ENCODE measurements at places on chromosomes 5 and 9. TPM values are rescaled to one million over a fixed set of nuclear protein-coding genes. Genes with fewer than 3 reads are reported as not detected.
A peak's percentile ranks its signal among the peaks of the same experiment; 100 is the strongest.

- no peak for DNase-seq
These were observed 686.1 kb upstream of the CHD1 start for GRCh38 chr5:99614888-99615287.

- DNase-seq: peak; percentile 56
These were observed 20.8 kb downstream of the DCANP1 start for GRCh38 chr5:135426102-135427082.

DNA sequence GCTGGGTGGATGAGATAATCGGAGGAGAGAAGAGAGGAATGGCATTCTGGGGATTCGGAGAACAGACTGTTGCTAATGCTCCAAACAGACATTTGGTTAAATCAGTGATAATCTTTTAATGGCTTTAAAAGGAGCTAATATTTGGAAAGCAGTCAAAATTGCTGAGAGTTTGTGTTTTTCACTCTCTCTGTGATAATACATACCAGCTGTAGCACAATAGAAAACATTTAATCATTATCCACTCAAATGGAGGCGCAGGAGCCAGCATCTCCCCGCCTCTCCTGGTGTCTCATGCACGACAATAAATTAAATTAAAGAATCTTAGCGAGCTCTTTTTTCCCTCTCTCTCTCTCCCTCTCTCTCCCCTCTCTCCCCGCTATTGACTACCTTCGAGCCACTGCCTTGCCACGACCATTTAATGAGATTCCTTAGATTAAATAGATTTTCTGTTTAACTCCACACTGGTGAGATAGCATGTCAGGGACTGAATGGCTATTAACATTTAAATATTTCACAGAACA lies 268.6 kb upstream of the MVB12B start:
- DNase-seq: no peak

- no peak for DNase-seq
These were observed 3.5 kb downstream of the PRXL2C start for GRCh38 chr9:96651626-96652025.

GRCh38 chr9:94690344-94690743 lies 36.2 kb upstream of the AOPEP start:
- no peak for DNase-seq

GRCh38 chr5:35159370-35159742 lies 70.9 kb downstream of the PRLR start:
- no peak for DNase-seq

The CFAP77 gene
- polyA plus RNA-seq: not detected

- no peak for DNase-seq
These were observed 354.8 kb downstream of the TAF11L14 start for GRCh38 chr5:17989036-17989435.

DNA sequence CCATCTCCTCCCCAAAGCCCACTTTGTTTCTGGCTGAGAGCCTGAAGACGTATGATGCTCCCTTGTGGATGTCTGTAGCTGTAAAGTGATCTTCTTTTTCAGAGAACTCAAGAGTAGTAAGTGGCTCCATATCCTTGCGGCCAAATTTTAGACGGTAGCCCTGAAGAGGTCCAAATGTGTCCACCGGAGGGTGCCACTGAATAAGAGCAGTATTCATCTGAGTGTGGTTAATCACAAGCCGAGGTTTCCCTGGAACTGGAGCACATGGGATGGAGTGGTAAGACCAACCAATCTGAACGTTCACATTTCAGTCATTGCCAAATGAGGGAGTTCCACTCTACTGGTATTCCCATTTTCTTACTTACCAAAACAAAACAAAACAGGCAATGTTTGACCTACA lies 686.5 kb upstream of the DMAC1 start:
- DNase-seq: peak; percentile 41

DNA sequence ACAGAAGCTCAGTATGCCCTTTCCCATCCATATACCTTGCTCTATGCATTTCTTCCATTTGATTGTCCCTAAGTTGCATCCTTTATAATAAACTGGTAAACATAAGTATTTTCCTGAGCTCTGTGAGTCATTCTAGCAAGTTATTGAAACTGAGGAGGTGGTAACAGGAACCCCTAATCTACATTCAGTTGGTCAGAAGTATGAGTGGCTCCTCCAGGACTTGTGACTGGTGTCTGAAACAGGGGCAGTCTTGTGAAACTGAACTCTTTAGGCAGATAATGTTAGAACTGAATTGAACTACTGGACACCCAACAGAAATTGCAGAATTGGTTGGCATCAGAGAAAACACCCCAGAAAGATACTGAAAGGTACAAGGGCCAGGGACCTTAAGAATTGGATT lies 133.1 kb upstream of the POU5F2 start:
- no peak for DNase-seq

DNA sequence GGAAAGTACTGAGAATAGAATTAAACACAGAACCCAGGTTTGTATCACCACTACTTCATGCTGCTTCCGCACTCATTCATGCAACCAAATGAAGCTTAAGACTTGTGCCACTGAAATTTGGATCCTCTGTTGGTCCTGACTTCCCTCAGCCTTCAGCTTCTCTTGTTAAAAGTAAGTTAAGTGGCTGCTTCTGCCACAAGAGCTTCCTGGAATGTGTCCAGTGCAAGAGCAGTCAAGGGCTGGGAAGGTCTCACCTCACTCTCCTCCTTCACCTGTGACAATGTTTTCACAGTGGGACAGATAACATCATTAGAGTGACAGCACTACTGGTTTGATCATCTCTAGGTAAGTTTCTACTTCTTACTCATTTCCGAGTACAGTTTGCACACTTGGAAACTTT lies 7.9 kb downstream of the SNCAIP start:
- DNase-seq: no peak

The TPRN gene
- polyA plus RNA-seq: 98.4 TPM

The PRKAA1 gene
- 71.7 TPM for polyA plus RNA-seq

- DNase-seq: no peak
These were observed 248.4 kb downstream of the PLK2 start for GRCh38 chr5:58211441-58211840.

- no peak for DNase-seq
These were observed 33.4 kb upstream of the FIBCD1 start for GRCh38 chr9:130972277-130972956.

The FAM240B gene
- polyA plus RNA-seq: not detected

The FOXD1 gene
- polyA plus RNA-seq: 19.2 TPM

The PDE8B gene
- 0.81 TPM for polyA plus RNA-seq

The TAF11L5 gene
- polyA plus RNA-seq: not detected

DNA sequence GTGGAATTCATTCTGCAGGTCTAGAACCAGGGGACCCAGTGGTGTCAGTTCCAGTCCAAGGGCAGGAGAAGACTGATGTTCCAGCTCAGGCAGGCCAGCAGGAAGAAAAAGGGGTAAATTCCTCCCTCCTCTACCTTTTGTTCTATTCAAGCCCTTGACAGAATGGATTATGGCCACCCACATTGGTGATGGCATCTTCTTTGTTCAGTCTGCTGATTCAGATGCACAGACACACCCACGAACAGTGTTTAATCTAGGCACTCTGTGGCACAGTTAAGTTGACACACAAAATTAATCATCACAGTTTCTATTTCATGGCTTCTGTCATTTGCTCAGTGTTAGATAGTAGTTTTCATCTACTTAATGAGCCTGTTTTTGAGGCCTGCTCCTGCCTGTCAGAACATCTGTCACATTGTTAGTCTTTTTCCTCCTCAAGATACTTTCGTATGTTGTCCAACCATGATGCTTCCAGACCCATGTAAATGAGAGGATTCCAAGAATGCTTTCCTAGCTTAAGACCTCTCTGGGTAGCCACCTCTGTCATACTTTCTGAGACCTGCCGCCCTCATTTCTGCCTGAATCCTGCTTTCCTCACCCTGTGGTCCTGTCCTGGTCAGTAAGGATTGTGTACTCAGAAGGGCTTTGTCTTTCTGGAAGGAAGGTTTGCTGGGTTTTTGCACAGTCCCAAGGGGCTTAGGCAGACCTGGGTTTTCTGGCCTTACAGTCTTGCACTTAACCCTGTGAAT lies 72.5 kb downstream of the SPIN1 start:
- DNase-seq: no peak

- no peak for DNase-seq
These were observed 190.5 kb downstream of the HSPA4 start for GRCh38 chr5:133242221-133242835.

DNA sequence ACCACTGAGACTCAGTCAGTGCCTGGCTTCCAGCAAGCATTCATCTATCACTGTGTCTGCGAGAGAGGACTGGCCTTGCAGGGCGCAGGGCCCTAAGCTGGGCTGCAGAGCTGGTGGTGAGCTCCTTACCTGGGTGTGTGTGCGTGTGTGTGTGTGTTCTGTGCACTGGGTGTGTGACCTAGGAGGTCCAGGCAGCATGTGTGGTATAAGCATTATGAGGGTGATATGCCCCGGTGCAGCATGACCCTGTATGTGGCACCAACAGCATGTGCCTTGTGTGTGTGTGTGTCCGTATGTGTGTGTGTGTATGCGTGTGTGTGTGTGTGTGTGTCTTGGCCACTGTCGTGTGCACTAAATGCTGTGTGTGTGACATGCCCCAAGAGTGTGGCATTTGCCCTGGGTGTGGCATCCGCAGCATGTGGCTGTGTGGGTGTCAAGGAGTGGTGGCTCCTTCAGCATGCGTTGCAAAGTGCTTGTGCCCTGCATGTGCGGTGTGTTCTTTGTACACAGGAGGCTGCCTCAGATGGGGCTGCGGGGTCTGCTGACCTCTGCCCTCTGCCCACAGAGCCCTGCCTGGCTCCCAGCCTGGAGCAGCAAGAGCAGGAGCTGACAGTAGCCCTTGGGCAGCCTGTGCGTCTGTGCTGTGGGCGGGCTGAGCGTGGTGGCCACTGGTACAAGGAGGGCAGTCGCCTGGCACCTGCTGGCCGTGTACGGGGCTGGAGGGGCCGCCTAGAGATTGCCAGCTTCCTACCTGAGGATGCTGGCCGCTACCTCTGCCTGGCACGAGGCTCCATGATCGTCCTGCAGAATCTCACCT lies 3.3 kb downstream of the FGFR4 start:
- peak; percentile 30 for DNase-seq

DNA sequence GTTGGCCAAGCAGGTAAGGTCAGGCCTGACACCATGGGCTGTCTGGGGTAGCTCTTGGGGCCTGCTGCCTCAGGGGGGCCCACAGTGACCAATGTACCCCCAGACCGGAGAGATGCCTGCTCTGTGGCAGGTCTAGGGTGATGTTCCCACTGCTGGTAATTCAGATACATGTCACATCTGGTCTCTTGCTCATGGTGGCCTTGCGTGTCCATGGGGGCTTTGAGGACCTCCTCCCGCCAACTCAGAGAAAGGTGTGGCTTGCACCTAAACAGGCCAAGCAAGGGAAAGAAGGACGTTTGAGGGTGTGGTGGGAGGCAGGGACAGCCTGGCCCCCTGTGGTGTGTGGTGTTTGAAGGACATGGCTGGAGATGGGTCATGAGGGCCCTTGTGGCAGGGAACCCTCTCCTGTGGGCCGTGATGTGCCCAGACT lies 75.2 kb downstream of the PHF2 start:
- DNase-seq: no peak

GRCh38 chr9:99576876-99577275 lies 244.8 kb upstream of the NR4A3 start:
- no peak for DNase-seq

The RAB3C gene
- 2.9 TPM for polyA plus RNA-seq

GRCh38 chr9:124394596-124394995 lies 20.6 kb downstream of the PSMB7 start:
- no peak for DNase-seq

DNA sequence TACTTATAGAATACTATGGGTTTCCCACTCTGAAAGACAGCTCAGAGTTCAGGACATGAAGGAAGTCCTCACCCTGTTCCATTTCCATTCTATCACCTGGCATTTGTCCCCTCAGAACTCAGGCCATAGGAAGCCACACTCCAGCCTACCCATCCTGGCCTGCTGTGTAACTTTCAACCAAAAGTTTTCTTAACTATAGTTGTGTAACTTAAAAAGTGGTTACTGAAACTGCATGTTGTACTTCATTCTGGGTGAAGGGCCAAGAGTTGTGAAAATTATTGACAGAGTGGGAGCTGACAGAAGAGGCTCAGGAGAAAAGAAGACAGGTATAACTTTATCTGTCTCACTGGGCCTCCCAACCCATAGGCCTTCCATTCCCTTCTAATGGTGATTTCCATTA lies 212.5 kb downstream of the RAB3C start:
- DNase-seq: no peak

The COL5A1 gene
- polyA plus RNA-seq: 9.5 TPM

- no peak for DNase-seq
These were observed 467.3 kb downstream of the DNAH5 start for GRCh38 chr5:13477118-13477737.

DNA sequence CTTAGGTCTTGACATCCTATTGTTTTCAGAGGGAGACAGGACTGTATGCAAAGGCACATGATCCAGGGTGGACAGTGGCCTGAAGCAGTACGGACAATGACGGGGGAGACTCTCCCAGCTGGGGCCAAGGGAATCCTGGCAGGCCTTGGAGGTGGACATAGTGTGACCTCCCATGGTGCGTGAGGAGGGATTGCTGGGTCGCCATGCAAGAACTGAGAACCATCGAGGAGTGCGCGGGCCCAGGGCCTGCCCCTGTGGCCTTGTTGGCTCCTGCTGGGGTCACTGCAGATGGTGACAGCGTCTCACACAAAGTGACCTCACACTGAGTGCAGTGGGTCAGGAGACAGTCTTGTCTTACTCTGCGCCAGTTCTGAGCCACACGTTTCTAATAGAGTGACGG lies 192.4 kb downstream of the GADD45G start:
- no peak for DNase-seq

DNA sequence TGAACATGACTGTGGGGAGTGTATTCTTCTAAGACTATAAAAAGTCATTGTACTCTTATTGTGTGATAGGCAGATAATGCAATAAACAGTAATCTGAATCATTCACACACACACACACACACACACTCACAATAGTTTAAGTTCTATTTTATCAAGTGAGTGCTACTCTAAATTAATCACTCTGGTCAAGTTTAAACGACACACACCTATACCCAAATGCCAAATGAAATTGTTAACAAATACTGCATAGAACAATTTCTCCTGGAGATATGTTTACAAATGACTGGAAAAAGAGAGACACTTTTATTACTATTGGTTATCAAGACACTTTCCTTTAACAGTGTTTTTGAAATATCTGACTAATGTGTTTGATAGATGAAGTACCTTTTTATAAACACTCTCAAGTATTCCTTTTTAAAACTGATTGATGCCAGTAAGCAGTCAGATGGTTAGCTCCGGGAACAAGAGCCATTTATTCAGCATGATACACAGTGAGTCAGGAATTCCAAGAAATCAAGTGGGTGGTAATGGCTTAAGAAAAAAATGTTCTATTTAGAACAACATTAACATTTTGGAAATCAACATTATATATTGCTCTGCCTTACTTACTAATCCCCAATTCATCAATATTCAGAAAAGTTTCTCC lies 521.6 kb upstream of the ST8SIA4 start:
- DNase-seq: peak; percentile 4

GRCh38 chr9:36151316-36152210 lies 15.0 kb downstream of the GLIPR2 start:
- DNase-seq: no peak

All from small intestine (tissue), 16 donors.